ENCODE measurements at places on chromosomes 3 and 15.

DNA sequence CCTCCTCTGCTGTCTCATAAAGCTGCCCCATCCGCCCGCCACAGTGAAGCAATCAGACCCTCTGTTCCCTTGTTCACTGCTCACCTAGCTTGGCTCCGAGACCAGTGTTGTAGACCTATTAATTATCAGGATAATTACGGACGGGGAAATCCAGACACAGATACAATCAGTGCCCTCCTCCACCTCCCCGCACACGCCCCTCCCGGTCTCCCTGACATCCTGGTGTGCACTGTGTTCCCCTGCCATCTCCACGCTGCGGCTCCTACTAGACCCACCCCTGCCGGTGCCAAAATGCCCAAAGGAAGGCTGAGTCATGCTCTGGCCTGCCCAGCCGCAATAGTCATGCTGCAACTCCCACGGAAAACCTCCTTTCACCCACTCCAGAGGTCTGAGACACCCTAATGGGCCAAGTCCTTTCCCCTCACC, 277.3 kb upstream of the TLE3 start:
- no peak for DNase-seq

GRCh38 chr15:44710236-44711095, 657 bp downstream of the PATL2 start:
- no peak for DNase-seq

GRCh38 chr3:396293-396692, 199.7 kb downstream of the CHL1 start:
- no peak for DNase-seq

GRCh38 chr15:88653200-88654064, 14.6 kb downstream of the ISG20 start:
- DNase-seq: no peak

DNA sequence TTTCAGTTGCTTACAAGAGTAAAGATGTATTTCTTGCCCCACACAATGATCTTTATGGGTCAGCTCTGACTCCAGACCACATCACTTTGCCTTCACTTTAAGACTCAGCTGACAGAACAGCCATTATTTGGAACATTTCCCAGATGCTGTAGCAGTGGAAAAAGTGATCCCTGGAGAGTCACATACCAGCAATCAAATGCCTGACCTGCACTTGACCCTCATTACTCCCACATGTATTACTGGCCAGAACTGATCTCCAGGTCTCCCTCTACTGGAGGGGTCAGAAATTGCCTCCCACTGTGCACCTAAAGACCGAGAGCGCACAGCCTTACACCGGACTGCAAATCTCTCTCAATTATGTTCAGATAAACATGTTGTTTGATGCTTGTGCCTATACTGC, 88.6 kb upstream of the ZNF385D start:
- peak; percentile 1 for DNase-seq

GRCh38 chr3:9833078-9833477, 10.7 kb downstream of the RPUSD3 start:
- no peak for DNase-seq

- no peak for DNase-seq
Measured at GRCh38 chr3:20310629-20311028, 124.6 kb upstream of the SGO1 start.

DNA sequence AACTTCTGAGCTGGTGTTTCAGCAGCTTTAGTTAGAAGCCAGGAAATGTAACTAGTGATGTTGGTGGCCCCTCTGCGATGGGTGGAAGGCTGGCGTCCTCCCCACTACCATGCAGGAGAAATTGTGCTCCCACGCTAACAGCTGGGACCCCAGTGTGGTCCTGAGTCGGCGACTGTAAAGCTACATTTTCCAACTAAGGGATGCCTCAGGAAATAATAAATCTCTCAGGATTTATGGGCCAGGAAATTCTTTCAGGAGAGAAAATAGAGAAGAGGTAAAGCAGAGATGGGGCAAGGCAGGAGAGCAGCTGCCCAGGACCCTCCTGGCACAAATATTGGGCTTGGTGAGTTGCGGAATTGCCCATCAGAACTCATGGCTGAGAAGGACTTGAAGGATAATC, 186.9 kb downstream of the OPA1 start:
- DNase-seq: no peak

DNA sequence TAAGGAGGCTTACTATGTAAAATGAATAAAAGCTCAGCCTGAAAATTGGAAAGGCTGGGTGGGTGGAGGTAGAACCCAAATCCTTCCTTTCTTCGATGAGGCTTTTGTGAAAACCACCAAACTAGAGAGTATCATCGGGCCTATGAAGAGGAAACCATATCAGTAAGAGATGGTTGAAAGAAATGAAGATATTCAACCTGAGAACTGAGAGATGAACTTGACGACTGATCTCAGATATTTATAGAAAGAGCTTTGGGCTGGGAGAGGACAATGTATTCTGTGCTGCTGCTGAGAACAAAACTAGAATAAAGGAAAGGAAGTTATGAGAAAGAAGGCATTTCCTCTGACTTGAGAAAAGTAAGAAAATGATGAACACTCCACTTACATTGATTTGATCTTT, 236.6 kb downstream of the KCNH8 start:
- DNase-seq: no peak
